ENCODE measurements at places on chromosomes 6 and 20.

DNA sequence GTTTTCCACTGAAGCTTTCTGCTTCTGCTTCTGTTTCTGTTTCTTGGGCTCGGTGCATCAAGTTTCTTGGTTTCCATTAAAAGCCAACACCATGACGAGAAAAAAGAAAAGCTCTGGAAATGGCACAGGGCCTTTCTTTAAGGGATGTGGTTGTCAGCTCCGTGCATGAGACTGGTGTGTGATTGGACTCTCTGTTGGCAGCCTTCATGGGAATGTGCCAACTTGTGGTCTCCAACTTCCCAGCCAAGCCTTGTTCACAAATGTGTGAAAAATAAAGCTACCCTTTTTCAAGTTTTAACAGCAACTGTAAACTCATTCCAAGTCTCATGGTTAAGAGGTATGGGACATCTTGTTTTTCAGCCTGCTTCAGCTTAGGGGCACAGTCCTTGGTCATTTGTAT, 68.7 kb upstream of the CST7 start:
- DNase-seq, result no peak

DNA sequence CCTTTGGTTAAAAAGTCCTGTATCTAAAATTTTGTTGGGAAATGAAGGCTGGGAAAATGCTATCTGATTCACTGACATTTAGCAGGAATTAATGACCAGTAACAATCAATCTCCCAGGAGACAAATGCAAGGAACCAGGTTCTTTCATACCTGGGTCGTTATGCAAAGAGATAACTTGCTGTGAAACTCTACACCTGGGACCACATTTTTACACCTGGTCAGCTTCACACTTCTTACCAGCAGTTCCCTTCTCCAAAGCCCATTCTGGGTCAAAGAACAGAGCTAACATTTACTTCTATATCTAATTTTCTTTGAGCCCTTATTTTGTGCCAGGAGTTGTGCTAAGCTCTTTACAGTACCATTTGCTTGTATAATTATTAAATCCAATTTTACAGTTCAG, 27.4 kb upstream of the STXBP5 start:
- DNase-seq, result no peak

DNA sequence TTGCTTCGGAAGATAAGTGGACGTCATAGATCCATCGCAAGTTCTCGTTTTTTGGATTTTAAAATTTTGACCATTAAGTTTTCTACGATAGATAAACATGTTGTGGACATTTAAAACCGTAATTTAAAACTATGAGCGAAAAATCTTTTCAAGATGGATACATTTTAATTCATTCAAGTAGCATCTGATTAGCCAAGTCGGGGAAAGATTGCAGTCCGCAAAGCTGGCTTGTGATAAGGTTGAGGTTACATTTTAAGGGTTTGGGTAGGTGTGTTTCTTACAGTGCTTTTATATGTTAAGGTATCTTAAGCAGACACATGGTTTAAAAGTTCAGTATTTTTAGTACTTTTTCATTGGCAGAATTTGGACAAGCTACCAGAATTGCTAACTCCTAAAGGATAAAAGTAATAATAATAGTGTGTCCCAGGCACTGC, 1.2 kb downstream of the WTAP start:
- DNase-seq, result no peak

DNA sequence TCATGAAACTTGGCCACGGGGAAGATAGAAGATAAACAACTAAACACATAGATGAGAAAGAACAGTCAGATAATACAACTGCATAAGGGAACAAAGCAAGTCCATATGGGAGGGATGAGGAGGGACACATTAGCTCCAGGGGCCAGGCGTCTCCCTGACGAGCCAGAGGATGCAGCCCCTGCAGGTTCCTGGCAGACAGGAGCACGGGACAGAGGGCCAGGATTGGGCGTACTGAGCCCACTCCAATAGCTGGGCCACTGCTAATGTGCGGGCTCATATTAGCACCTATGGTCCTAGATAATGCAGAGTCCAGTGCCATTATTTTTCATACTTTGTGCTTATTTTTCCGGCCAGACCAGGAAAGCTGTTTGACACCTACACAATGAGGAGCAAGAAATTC, 182.9 kb downstream of the ANKRD60 start:
- no peak for DNase-seq

DNA sequence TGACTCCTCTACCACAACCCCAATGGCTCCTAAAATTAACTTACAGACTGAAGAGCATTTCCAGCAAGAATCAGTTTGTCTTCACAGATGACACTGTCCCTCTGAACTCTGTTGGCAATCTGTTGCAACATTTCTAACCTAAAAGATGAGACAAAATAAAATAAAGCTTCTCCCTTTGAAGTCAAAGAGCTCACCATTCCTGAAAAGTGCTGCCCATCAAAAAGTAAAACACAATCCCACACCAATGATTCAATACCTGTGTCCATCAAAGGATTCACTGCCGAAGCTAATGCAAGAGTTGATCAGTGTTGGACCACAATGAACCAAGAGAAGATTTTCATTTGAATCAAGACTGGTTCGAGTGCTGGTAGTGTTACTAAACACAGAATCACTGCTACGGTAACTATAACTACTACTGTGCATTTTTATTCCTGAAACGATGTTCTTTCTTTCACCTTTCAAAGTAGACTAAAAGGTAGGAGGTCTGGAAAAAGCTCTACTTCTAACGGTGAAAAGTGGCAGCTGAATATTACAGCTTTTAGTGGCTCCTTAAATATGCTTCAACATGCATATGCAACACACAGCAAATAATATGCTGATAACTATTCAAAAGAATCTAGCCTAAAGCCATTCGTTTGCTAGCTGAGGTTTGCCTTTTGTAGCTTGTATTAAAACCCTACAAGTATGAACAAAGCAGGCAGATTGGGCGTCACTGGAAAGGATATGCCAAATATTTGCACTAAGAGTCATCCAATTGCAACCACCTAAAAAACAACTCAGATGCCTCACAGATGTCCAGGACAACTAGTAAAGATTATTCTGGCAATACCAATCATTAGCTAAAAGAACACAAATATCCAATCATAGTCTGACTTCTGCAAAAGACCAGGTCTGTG, at the start of gene DST:
DST (minus strand) TSS at position 524 of the 896 bp plus-strand sequence.
- DNase-seq, result peak; percentile 95

GRCh38 chr20:17859002-17859615, 109.5 kb downstream of the SNX5 start:
- DNase-seq, result no peak

- peak; percentile 58 for DNase-seq
These were observed 43.2 kb upstream of the AKAP12 start for GRCh38 chr6:151196555-151196954.

- no peak for DNase-seq
These were observed 158.6 kb downstream of the GJA1 start for GRCh38 chr6:121594053-121594452.

- no peak for DNase-seq
These were observed 82.8 kb downstream of the TNFAIP3 start for GRCh38 chr6:137949686-137950390.

DNA sequence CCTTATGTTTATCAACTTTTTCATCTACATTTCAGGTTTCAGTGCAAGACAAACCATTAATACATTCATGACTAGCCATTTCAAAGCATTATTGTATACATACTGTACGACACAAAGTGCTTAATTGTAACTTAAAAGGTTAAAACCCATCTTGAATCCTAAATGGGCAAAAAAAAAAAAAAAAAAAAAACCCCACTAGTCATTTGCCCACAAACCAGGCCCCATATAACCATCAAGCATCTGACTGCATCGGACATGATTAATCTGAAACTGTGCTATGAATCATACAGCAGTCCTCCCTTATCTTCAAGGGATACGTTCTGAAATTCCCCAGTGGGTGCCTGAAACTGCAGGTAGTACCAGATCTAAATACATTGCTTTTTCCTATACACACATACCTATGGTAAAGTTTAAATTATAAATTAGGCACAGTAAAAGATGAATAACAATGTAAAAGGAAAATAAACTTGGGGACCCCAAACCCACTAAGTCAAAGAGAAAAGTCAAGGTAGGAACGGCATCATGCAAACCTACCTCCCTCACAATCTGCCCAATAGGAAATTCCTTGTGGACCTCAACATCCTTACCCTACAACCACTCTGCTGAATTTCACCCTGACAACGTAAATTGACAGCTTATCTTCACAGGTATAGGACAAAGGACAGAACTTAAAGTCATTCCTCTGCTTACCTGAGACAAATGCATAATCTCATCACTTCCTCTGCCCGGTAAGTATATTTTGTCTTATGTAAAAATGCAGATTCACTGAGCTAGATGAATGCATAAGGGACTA, 14.3 kb downstream of the B4GALT5 start:
- DNase-seq, result peak; percentile 79

- DNase-seq, result peak; percentile 37
These were observed 729 bp downstream of the ATG5 start for GRCh38 chr6:106324726-106325335.

DNA sequence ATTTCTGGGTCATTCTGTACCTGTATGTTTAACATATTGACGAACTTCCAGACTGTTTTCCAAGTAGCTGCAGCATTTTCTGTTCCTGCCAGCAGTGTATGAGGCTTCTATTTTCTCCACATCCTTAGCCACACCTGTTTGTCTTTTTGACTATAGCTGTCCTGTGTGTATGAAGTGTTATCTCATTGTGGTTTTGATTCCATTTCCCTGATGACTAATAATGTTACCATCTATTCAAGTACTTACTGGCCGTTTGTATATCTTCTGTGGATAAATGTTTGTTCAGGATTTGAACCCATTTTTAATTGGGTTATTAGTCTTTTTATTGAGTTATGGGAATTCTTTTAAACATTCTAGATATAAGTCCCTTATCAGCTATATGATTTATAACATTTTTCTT, 95.2 kb downstream of the JAG1 start:
- DNase-seq, result peak; percentile 86

- DNase-seq, result peak; percentile 25
These were observed 36.4 kb downstream of the RPP40 start for GRCh38 chr6:4967301-4968030.

GRCh38 chr20:59737073-59737666, 132.8 kb downstream of the PHACTR3 start:
- DNase-seq, result no peak

DNA sequence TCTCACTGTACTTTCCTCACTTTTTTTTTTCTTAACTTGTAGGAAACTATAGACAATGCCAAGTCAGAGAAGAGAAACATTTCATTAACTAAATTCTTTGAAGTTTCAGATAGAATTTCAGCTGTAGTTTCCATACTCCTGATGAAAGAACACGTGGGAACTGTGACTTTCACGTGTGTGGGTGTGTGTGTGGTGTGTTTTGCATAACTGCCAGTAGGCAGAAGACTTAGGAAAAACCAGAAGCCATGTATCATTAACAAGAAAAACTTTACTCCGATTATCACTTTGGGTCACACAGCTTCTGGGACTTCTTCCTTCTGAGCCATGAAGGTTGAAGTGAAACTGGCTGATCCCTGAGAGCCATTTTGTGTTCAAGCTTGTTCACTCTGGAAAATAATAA, 483.3 kb downstream of the TFAP2B start:
- no peak for DNase-seq

- no peak for DNase-seq
These were observed 67.3 kb upstream of the RALY start for GRCh38 chr20:33926425-33926824.

All from EH (cell line).